Left lobe of liver (tissue), 2 donors: ENCODE measurements at places on chromosomes 6 and 20.

DNA sequence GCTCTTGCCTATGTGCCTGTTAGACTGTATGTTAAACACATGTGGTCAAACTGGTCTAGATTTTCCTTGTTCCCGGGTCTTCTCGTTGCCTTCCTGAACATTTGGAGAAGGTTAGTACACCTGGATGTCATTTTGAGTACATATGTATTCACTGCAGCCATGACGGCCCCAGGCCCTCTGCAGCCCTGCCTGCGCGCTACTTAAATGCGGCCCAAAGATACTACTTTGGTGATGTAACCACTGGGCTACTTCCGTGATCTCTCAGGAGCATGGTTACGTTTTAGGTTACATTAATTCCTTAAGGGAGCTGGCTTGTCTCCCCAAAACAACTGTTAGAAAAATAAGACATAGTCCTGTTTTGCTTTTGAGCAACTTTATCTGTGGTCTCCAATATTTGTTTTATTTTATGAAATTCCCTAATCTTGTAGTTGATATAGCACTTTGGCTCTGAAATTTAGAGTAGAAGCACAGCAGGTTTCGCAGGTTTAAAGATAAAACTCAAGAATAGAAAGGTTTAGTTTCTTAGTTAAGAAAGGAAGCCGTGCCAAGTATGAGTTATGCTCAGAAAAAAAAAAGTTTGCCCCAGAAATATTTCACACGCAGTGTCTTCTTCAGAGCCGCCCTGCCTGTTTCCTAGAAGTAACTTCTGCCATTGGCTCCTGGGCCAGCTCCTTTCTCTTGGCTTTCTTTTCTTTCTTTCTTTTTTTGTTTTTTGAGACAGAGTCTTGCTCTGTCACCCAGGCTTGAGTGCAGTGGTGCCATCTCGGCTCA lies 38.1 kb downstream of the TIAM2 start:
- DNase-seq: no peak

DNA sequence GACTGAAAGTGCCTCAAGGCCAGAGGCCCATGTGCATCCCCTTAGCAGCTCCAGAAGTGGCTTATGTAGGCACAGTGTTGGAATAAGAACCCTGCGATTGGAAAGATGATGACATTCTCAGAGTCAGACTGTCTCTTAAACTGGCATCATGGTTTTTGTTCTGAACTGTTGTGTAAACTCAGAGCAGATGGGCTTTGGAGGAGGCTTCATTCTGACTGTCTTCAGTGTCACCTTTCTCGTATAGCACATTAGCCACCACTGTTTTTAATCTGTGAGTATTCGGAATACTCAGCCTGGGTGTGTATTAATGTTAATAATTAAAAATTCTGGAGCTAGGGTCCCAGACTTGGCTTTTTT lies 140.9 kb downstream of the JARID2 start:
- DNase-seq: no peak

GRCh38 chr20:64063389-64064144 lies 569 bp downstream of the TCEA2 start:
- peak; percentile 68 for DNase-seq

DNA sequence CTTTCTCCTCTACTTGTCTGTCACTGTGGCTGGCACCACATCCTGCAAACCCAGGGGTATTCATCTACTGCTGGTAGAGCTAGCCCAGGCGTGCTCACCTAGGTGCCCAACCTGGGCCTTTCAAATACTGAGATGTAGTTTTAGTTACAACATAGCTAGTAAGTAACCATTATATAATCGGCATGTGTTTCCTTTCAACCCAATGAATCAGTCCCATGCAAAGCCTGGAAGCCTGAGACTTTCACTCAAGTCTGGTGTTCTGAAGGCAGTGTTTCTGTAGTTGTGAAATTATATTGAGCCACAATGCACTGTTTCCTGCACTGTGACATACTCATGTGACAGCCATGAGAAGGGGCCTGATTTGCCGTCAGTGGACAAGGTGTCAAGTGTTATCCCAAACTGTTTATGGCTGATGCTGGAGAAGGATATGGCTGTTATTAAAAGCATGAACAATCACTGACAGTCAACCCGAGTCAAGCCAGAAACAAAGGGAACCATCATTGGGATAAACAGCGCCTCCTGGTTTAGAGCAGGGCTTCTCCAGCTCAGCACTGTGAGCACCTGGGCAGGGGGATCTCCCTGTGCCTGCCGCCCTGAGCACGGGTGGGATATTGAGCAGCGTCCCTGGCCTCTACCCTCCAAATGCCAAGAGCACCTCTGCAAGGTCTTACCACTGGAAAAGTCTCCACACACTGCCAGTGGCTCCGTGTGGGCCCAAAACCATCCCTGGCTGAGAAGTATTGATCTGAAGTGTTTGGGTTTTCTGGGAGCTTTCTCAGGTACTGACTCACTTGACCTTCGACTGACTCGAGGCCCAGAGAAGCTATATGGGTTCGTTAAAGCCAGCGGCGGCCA lies 1.6 kb downstream of the PSMA7 start:
- no peak for DNase-seq

DNA sequence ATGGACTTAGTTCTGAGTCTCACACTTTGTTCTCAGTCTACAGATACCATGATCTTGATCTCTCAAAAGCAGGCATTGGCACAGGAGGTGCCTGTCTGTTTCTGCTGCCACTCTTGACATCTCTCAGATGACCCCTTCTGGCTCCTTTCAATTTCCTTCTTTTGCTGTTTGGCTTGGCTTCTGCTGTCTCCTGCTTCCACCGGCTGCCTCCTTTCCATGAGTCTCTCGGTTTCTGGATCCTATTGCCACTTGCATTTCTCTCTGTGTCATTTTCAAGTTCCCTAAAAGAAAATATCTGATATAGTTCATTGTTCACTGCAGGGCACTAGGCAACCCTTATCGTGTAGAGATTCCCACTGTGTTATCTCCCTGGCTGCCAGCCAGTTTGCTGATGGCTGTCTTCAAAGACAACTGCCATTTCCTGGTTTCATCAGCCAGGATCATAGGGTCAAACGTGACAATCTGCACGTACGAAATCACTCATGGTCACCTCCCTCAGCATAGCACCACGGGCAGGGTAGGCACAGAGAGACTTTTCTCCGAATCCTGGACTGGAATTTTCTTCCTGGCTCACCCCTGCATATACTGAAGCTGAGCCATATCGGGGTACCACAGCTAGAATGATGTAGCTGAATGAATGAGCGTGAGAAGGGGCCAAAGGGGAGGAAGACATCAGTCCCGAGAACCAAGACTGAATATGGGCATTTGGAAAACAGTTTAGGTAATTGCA lies 144.6 kb upstream of the TMEM170B start:
- DNase-seq: peak; percentile 91

DNA sequence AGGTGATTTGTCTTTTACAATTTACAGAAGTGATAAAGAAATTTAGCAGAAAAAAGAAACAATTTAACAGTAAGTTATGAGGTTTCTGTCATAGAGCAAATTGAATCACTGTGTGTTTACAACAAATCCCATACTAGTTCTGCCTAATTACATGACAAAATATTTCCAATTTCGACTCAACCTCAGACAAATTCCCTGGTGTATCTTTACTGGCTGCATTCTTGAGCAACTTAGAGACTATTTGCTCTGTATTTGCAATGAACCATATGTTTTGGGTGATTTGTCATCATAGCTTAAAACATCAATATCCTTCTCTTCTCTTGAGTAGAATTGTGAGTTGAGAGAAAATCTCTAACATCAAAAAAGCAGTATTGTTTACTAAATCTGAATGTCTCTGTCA lies 128.7 kb downstream of the SIM1 start:
- no peak for DNase-seq

DNA sequence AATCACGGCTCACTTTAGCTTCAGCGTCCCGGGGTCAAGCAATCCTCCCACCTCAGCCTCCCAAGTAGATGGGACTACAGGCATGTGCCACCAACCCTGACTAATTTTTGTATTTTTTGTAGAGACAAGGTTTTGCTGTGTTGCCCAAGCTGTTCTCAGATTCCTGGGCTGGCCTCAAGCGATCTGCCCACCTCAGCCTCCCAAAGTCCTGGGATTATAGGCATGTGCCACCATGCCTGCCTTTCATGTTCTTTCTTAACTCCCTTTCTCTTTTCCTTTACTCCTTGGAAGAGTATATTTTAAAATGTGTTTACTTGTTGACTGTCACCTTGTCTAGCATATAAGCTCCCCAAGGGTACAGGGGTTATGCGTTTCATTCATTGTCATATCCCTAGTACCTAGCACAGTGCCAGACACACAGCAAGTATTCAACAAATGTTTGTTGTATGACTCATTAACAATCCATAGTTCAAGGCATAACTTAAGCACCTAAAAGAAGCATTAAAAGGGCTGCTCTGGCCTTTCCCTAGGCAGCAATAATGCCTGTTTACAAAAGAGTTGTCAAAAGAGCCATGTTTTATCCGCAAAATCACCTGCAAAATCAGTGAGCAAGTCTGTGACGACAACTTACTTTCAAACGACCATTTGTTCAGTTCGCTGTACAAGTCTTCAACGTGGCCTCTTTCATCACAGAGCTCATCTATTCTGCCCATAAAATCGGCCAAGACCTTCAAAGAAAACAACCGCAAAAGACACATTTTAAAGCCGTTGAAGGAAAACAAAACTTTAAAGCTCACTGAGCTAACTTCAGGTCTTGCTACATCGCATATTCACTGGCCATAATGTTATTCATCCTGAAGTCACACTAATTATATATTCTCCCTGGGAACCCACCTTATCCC lies 4.6 kb downstream of the CYP24A1 start:
- DNase-seq: no peak

- no peak for DNase-seq
These were observed 29.4 kb downstream of the PFDN4 start for GRCh38 chr20:54237116-54237943.

DNA sequence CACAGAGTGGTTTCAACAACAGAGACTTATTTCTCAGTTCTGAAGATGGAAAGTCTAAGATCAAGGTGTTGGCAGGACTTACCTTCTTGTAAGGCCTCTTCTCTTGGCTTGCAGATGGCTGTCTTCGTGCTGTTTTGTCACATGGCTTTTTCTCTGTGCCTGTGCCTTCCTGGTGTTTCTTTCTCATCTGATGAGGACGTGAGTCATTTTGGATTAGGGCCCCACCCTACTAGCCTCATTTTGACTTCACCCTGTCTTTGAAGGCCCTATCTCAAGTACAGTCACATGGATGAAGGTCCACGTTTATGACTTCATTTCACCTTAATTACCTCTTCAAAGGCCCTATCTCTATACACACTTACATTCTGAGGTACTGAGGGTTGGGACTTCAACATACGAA lies 41.4 kb upstream of the LAMA2 start:
- DNase-seq: no peak

DNA sequence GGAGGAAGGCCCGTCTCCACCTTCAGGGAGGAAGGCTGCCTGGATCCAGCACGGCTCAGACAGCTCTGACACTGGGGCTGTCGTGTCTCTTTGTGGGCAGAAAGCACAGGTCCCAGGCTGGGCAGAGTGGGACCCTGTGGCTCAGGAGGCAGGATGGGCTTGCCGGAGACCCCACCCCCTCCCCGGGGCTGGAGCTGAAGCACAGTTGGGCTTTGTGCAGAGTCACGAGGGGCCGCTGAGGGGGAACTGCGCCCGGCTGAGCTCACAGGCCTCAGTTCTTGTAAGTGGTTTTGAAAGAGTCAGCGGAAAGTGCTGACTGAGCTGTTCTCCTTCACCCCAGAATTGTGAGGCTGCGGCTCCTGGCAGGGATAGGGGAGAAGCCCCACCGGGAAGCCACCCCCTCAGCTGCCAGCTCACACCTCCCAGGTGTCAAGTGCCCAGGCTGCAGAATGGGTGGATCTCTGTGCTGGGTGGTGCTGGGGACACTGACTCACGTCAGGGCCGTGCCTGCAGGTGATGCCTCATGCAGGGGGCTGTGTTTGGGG lies 145.5 kb upstream of the RNF24 start:
- no peak for DNase-seq

- DNase-seq: no peak
These were observed 1.7 kb downstream of the NR2E1 start for GRCh38 chr6:108167449-108168089.

- no peak for DNase-seq
These were observed at the start of gene LAMP5 for GRCh38 chr20:9514461-9515213. LAMP5 (plus strand) TSS chr20:9514590; CDS start chr20:9514853, 263 bp downstream.

GRCh38 chr20:3714092-3714491 lies 1.7 kb upstream of the SIGLEC1 start:
- DNase-seq: no peak

DNA sequence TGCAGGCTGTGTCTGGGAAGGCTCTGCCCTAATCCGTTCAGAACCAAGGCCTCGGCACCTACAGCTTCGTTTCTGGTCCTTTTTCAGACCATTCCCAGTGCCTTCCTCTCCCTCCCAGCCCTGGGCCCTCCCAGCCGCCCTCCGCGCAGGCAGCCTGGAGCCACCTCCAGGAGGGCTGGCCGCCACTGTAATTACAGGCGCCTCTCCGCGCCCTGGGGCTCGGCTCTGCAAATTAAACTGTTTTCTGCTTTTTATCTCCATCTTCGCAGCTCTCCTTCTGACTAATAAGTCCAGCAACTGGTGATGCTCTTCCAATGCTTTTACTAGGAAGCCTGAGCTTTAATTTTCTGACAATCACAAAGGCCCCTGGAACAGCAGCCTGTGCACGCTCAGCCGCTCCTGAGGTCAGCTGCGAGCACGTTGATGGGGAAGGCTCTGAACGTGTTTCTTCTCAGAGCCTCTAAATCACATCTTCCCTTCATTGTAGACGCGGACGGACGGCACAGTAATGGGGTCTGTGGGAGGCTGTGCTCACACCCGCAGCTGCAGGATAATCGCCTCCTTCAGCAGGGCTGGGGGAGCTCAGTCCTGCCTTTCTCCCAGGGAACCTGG lies 194.6 kb downstream of the DLL1 start:
- peak; percentile 26 for DNase-seq

- no peak for DNase-seq
These were observed 237.9 kb downstream of the HDGFL1 start for GRCh38 chr6:22807261-22807660.

GRCh38 chr6:150977281-150977680 lies 111.8 kb downstream of the MTHFD1L start:
- no peak for DNase-seq

GRCh38 chr20:34701405-34702085 lies 2.6 kb upstream of the TP53INP2 start:
- DNase-seq: no peak

- DNase-seq: no peak
These were observed 10.1 kb downstream of the PPP1R3G start for GRCh38 chr6:5095236-5095635.

DNA sequence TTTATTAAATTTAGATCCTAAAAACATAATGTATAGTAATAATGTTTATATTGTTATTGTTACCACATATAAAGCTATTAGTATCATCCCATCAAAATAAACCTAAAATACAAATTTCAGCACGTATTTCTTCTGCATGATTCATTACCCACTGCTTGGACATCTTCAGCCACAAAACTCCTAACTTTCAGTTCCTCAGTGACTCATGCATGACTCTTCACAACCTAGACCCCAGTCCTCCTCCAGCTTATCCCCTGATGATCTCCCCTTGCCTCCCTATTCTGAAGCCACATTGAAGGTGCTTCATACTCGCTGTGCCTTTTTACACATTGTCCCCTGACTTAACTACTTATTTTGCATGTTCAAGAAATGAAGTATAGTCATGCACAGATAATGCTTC lies 11.2 kb upstream of the GPRC6A start:
- DNase-seq: no peak

GRCh38 chr6:28399350-28400121 lies at the start of gene ZSCAN12:
ZSCAN12 (minus strand) TSS chr6:28399747; CDS start chr6:28398405, 1,342 bp downstream.
- peak; percentile 76 for DNase-seq
